ENCODE measurements at places on chromosomes 5 and 9.

- DNase-seq = no peak
Observed at GRCh38 chr5:146802945-146803522, 75.5 kb downstream of the PPP2R2B start.

DNA sequence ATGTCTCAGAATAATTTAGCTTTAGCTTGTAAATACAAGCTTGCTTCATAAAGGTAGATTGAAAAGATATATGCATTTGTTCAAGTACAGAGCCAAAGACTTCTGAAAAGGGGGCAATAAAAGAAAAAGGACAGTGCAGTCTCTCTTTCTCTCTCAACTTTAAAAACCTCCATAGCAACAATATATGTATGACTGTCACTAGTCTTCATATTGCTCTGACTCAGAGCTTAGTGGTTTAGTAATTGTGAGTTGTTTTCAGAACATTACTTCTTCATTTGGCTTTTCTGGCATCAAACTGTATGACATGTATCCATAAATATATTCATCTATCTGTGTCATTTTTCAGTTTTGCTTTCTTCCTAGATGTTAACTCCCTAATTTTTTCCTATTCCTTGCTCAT lies 194.6 kb upstream of the KIF2A start:
- no peak for DNase-seq

GRCh38 chr9:34647084-34647403 lies 569 bp downstream of the GALT start:
- DNase-seq = no peak

DNA sequence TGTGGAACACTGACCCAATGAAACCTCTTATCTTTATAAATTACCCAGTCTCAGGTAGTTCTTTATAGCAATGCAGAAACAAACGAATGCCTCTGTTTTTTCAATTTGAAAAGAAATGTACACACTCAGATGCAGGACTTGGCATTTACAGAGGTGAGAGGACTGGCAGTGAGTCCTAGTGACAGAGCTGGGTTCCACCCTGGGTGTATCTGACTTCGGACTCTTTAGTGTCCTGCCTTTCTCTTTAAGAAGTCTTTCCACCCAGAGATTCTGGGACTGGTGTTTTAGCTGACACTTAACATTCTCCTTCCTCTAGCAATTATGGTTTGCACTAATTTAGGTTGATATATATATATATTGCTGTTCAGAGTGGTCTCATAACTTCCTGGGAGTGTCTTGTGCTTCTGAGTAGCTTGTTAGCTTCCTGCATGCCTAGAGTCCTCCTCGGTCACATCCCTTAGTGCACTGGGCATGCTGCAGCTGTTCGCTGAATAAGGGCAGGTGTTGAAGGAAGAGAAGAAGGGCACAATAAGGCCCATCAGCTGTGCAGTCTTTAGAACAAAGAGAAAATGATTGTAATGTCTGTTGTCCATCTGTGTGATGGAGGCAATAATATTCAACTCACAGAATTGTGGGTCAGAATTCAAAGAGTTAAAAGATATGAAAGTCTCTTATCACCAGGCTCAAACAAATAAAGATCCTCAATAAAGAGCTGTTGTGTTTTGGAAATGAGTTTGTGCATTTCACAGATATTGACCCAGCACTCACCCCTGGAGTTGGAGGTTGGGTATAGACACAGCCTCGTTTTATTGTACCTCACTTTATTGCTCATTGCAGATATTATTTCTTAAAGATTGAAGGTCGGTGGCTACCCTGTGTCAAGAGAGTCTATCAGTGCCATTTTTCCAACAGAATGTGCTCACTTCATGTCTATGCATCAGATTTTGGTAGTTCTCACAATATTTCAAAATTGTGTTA lies 187.1 kb downstream of the TRIM32 start:
- DNase-seq = no peak

GRCh38 chr9:92535940-92536850 lies at the start of gene ECM2:
Gene ECM2, minus strand, starts transcription at chr9:92535990. Its CDS starts 13,124 bp downstream, at chr9:92522866.
- DNase-seq = no peak
